Activated CD8-positive, alpha-beta memory T cell treated with anti-CD3 and anti-CD28 coated beads, Interleukin-2, amount 10 ng/mL, durations not matched to agents 7 days and 5 days (primary cell): ENCODE measurements at places on chromosomes 3 and 15.
A peak's percentile ranks its signal among the peaks of the same experiment; 100 is the strongest.

GRCh38 chr15:41795996-41796856 lies 21.9 kb downstream of the MAPKBP1 start:
- no peak for DNase-seq

DNA sequence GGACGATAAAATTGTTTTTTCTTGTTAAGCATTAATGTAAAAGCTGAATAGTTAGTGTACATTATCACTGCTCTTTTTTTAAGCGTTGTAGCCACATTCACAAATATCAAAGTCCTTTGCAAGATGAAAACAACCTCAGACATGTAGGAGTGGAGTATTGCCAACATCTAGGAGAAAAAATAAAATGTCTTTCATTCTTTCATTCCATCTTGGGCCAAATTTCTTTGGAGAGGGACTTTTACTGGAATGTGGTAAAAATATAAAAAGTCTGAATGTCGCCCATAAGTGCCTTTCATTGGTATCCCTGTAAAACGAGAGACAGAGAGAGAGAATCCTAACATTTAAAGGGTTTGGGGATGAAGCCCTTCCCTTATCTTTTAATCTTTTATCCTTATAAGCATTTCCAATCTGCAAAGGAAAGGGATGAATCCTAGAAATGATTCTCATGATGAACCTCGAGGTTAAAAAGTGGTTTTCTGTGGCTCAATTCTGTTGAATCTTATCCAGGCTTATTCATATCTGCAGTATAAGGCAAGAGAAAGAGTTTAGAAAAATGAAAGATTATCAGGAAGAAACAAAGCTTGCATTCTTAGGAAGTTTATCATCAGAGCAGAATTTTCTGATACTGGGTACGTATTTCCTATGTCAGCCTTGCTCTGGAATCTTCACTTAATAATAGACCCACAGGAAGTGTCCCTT lies 1031.7 kb downstream of the MCTP2 start:
- DNase-seq, result no peak

DNA sequence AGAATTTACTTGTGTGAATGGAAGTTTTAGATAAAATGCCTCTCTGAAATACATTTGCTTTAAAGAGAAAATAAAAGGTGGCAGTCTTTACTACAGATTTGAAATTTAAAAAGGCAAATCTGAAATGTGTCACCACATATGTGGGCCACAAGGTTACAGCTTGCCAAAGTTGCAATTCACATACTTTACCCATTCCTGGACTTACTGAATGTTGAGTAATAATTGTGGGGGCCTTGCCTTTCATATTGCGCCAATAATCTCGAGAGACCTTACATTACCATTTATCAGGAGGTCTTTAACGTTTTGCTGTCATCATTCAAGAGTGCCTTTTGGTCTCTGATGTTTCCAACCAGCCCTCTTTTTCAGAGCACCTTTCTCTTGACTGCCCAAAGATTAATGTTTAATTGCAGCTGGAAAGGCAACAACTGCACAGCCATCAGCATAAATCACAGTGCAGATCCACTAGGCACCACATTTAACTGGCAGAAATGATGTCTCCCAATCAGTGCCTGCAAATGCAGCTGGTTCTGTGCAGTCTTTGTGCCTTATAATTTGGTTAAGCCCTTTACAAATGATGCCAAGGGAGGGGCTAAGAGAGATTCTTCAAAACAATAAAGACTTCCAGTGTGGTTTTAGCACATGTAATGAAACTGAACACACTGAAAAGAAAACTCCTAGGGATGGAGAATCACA lies 206.8 kb downstream of the MAGI1 start:
- no peak for DNase-seq

DNA sequence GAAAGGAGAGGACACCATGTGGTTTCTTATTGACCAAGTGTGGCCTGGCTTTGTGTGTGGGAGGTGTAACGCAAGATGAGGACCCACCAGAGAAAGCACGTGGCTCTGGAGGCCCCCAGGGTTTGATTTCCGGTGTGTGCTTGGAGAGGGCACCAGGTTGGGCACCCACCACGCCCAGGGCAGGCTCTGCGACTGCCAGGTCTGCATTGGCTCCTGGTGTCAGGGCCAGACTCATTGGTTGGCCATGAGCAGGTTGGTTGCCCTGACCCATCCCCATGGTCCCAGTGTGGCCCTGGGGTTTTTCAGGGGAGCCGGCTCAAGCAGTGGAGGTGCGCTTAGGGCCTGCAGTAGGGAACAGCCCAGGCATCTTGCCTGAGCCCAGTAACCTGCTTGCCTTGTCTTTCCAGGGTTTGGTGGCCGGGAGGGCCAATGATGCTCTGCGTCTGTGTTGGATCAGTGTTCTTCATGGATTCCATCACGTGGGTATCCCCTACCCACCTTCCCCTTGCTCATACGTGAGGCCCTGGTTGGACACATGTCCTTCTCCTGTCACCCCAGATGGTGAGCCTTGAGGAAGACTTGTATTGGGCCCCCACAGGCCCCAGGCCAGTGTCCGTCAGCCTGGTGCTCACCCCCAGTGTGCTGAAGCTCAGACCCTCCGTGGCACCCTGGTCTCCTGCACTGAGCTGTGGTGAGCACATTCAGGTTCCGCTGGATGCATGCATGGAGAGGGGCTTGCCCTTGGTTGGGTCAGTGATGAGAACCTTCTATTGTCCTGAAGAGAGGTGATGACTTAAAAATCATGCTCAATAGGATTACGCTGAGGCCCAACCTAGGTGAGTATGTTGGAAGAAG lies 193.9 kb downstream of the UBE3A start:
- no peak for DNase-seq

DNA sequence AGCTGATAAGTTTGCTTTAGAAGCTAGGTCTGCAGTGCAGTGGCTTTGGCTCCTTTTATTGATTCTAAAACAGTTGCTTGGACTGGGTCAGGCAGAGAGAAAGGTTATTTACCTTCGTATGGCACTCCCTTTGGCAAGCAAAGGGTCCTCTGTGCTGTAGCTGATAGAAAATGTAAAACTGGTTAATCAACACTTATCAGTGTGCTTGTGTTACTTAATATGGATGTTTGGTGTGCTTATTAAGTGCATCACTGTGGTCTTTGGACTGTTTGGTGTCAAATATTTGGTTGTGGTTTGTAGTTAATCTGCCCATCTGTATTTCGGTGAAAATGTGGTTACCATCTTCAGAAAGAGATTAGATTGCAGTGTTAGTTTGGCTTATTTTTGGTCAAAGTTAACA lies 16.0 kb downstream of the UBE2E2 start:
- no peak for DNase-seq

- no peak for DNase-seq
Observed at GRCh38 chr3:86790884-86791549, 199.9 kb downstream of the VGLL3 start.

- DNase-seq, result peak; percentile 58
Observed at GRCh38 chr15:40754574-40754882, 526 bp downstream of the RMDN3 start.

DNA sequence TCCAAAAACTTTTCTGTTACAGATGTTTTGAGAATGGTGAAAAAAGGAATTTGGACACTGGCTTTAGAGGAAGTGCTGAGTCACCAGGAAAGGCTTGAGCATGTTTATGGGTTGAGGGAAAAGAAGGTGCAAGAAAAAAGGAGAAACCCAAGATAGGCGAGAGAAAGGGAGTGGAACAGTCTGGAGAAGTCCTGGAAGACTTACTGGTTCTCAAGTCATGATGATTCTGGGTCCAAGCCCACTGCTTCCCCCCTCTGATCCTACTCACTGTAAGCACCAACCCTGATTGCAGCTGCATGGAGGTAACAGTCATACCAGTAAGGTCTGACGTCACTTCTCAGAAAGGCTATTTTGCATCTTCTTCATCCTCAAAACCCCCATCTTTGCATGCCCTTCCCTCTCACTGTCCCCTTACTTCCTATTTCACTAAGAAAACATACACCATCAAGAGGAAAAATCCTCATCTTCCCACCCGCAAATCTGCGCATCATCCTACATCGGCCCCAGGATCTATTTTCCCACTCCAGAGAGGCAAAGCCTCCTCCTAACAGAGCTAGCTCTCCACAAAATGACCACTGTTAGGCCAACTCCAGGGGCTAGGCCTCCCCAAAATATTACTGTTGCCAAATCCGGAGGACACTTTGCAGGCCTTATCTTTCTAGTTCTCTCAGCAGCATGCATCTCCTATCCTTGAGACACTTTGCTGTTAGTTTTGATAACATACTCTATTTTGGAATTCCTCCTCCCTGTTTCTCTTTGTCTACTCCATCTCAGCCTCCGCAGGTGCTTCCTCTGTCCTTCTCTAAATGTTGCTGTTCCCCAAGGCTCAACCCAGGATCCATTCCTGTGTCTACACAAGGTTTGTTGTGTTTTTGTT lies 3.2 kb upstream of the ATP13A3 start:
- no peak for DNase-seq

DNA sequence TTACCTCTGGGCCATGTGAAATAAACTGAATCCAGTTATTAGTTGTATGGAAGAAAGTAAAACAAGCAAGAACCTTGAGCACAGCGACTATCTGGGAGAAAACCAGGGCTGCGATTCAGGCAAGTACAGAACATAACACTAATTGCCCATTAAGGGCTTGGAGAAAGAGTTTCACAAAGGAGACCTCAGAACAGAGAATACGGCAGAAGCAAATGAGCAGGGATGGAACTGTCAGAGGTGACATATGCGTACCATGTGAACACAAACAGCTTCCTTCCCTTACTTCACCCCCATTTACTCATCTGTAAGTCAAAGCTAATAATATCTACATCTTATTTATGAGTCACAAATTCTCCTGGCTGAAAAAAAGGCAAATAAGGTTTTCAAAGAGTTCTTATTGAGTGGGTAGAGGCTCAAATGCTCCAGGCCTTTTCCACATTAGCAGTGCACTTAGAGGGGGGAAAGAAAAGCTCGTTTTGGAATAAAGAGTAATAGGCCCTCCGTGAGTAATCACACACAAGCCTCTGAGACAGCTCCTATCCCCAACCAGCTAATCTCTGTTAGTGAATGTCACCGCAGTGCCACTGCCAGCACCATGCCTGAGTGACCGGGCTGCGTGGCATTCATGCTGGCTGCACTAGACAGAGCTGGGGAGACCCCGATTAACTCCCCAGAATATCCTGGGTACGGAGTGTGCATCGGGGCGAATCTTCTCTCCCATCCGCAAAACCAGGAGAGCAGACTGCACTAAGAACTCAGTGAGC lies 2.6 kb downstream of the PCSK6 start:
- no peak for DNase-seq

DNA sequence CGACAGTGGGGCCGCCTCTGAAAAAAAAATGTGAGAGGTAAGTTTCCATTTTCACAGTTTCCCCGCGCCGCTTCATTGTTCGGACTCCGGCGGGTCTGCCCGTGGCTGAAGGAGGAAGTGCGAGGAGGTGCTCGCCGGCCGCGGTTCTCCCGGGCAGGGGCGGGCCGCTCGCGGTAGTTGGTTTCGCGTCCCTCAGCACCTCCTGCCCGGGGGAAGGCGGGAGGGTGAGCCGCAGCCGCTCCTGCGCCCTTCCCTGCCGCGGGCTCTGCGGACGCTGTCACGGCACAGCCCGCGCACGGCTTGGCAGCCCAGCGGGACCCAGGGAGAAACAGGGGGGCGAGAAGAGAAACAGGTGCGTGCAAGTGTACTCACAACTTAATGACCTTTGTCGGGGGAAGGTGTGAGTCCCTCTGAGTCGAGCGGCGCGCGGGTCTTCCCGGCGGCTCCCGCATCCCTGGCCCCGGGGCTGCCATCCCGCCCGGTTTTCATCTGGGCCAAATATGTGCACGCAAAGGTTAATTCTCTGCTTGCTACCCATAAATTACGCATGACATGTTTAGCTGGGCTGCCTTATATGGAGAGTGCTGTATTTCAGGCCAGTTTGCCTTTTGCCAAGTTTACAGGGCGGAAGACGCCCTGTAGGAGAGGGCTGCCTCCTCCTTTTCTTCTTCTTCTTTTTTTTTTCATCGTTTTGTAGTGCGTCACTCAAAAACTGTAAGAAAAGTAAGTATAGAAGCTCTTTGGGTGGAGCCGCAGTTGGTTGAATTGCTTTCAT lies 514 bp downstream of the MBNL1 start:
- no peak for DNase-seq

DNA sequence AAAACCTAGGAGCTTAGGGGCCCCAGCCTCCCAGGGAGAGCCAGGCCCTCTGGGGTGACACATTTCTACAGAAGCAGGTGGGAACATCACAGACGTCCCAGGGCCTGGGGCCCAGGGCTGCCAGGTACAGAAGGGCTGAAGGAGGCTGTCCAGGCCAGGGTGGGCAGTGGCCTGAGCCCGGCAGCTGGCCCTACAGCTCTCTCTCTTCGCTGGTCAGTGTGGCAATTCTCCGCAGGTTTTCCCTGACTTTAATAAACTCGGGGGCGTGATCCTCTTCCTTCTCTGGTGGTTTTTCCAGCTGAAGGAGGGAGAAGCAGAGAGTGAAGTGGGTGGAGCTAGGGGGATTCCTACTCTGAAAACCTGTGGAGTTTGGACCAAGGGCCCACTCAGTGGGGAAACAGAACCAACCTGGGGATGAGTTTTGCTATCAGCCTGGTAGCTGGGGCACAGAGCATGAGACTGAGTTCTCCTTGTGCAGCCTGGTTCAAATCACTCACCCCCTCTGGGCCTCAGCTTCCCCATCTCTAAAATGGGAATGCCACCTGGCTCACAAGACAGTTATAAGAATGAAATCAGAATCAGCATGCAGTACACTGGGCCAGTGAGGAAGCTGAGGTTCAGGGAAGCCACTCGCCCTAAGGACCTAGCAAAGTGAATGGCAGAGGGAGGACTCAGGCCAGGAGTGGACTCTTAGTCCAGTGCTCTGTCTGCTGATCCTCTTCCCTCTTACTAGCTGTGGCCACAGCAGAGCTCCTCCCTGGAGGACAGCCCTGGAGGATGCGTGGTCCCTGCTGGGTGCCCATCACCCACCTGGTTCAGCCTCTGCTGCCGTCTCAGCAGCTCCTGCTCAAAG lies 10.6 kb downstream of the FAM107A start:
- DNase-seq, result no peak

DNA sequence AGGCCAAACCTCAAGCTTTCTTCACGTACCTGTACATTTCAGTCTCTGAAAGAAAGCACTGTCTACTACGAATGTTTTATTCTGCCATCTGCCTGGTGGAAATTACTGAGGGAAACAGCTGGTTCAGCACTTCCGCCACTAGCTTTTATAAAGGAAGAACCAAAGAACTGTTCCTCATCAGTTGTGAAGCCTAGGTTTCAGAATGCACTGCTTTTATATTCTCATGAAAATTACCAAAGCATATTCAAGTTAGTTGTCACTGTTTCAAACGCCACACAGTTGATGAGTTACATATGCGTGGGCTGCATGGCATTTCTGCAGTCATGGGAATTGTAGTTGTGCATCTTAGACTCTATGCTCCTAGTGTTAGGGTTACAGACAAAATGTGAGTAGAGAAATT lies 21.5 kb upstream of the ZBTB38 start:
- DNase-seq, result no peak

GRCh38 chr3:156455839-156456238 lies 99.1 kb downstream of the SSR3 start:
- no peak for DNase-seq

GRCh38 chr3:124248471-124249028 lies 256.6 kb upstream of the ROPN1 start:
- DNase-seq, result no peak
